ENCODE measurements at places on chromosomes 13 and 19. TPM values are rescaled to one million over a fixed set of nuclear protein-coding genes. Genes with fewer than 3 reads are reported as not detected.

The ZNF528 gene
- 18.8 TPM for total RNA-seq

The EHD2 gene
- 160 TPM for total RNA-seq

The MVB12A gene
- total RNA-seq, result 21.3 TPM

The DACT3 gene
- total RNA-seq, result 4.6 TPM

The KIR2DL3 gene
- total RNA-seq, result not detected

The CCL25 gene
- 0.16 TPM for total RNA-seq

The KLK14 gene
- total RNA-seq, result not detected

The ZNF665 gene
- 5.4 TPM for total RNA-seq

The LILRB5 gene
- not detected for total RNA-seq

The WIZ gene
- 3.9 TPM for total RNA-seq

The FAM83E gene
- total RNA-seq, result 0.34 TPM

The KLF12 gene
- total RNA-seq, result 5.5 TPM
